ENCODE measurements at places on chromosomes 7 and 10.

DNA sequence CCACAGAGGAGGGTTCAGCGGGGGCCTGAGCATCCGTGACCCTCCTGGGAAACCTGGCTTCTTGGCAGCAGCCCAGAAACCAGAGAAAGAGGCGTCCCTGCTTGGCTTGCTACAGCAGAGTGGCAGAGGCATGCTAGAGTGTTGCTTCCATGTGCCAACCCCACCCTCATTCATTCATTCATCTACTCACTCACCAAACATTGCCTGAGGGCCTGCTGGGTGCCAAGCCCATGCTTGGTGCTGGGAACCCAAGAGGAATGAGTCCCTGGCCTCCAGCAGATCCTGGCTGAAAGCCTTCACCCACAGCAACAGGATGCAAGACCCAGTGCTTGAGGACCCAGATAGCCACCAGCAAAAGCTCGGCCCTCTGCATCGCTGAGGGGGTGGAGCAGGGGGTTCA lies 129.0 kb downstream of the CDH23 start:
- DNase-seq: no peak

DNA sequence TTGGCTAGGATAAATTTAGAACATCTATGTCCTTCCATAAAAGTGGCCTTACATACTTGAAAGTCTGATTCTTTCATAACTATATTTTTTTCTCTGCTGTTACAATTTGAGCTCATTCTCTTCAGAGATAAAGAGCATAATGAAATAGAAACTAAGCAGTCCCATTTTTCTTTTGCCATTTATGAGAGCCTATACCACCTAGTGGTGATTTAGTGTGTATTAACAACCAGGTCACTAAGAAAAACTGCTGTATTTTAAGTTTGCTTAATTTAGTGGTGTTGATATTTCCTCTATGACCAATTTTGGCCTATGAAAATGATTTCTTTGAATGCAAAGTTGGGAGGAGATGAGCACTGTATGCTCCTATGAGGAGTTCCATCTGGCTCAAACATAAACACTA lies 88.7 kb upstream of the ZWINT start:
- DNase-seq: no peak

- no peak for DNase-seq
These were observed 30.3 kb downstream of the TRDMT1 start for GRCh38 chr10:17171141-17171641.

GRCh38 chr7:56686276-56686859 lies 445.9 kb downstream of the ZNF479 start:
- DNase-seq: no peak

DNA sequence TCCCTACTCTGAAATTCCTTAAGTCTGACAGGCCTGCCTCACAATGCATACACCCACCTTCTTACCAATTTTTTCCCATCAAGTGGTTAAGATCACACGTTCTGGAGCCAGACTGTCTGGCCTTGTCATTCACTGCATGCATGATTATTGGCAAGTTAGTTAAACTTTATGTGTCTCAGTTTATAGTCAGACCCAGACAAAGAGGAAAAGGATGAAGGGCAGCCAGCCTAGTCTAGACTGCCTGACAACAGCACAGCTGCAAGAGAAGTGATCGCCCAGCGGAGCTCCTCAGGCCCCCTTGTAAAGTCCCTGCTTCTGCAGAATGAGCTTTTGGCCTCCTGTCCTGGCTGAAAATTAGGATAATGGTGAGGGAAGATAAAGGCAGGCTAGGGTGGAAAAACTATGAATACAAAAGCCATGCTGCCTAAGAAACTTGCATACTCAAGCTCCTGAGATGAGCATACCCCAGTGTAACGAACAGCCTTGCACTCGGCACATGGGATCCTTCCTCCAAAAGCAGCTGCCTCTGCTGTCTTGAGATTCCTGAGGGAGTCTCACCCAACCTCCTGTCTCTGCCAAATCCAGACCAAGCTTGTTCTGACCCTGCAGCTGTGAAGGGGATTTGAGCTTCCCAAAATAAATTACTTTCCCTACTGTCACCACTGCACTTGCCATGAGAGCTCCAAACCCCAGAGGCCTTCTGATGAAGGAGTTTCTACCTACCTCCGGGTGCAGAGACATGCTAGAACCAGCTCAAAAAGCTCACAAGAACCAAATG lies 26.7 kb upstream of the MRLN start:
- no peak for DNase-seq

GRCh38 chr7:2978408-2978807 lies 65.3 kb downstream of the CARD11 start:
- DNase-seq: no peak

- DNase-seq: no peak
These were observed 22.5 kb downstream of the LRRN3 start for GRCh38 chr7:111113263-111114017.

DNA sequence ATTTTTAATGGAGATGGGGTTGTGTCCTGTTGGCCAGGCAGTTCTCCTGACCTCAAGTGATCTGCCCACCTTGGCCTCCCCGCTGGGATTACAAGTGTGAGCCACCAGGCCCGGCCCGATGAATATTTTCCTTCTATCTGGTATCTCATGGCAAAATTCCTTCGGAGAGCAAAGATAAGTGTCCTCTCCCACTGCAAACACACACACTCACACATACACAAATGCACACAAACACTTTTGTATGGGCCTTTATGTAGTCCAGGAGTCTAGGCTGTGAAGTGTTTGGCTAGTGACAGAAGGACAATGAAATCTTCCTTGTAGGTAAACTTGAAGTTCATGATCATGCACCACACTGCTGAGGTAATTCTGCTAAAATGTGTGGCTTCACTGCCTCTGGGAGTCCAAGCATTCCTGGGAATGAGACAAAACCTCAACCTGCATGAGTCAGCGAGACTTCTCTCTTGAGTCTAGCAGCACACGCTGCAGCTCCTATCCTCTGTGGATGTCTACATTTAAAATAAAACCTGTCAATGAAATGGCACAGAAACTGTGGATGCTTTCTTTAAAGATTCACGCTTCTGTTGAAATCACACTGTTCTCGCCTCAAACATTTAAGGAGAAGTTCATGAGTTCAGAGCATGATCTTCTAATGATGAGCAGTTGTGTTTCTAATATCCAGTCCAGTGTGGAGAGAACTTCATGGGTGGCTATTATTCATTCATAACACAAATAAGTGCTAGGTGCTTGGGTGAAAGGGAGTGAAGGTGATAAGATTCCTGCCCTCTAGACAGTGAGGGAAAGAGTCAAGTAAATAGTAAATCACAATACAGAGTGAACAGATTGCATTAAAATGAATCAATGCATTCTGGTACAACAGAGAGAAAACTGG lies 96.5 kb downstream of the NRP1 start:
- DNase-seq: no peak

- no peak for DNase-seq
These were observed 11.8 kb upstream of the TIAL1 start for GRCh38 chr10:119608316-119609155.

DNA sequence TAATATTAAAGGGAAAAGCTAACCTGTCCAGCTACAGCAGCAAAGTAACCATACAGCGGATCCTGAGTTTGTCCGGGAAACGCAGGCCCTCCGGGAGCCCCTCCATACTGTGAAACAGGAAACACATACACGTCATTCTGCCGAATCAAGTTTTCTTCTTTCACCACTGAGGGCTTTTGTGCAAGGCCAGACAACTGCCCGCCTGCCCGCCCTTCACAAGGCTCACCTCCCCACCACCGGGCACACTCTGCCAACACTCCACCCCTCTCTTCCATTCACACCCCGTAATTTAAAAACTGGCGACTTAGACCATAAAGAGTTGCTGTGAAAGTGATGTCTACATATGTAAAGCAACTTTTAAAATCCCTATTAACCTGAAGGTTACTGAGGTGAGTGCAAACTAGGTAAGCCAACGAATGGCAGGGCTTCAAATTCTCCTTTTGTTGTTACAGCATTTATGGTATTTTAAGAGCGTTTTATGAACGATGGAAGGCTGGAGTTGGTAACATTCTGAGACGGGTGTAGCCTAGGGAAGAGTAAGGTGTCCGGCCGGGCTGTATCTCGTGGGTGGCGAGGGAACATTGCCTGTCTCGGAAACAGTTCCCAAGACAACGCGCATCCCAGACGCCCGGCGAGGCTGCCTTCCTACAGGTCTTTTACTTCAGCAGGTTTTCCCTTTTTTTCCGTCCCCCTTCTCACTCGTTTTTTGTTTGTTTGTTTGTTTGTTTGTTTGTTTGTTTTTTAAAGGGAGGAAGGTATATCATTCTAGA lies 817 bp downstream of the SRI start:
- peak; percentile 46 for DNase-seq

- no peak for DNase-seq
These were observed 942.2 kb downstream of the REEP3 start for GRCh38 chr10:64463406-64463805.

GRCh38 chr10:97827702-97828291 lies 21.8 kb upstream of the GOLGA7B start:
- DNase-seq: no peak

DNA sequence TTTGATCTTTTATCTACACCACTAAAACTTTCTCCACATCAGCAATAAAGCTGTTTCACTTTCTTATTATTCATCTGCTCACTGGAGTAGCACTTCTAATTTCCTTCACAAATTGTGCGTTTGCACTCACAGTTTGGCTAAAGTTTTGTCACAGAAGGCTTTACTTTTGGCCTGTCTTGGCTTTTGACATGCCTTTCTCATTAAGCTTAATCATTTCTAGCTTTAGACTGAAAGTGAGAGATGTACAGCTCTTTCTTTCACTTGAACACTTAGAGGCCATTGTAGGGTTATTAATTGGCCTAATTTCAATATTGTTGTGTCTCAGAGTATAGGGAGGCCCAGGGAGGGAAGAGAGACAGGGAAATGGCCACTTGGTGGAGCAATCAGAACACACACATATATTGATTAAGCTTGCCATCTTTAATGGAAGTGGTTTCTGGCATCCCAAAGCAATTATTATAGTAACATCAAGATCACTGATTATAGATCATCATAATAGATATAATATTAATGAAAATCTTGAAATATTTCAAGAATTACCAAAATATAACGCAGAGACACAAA lies 512.5 kb downstream of the ETV1 start:
- no peak for DNase-seq

- DNase-seq: no peak
These were observed 6.5 kb downstream of the TMEM176B start for GRCh38 chr7:150793569-150794238.

DNA sequence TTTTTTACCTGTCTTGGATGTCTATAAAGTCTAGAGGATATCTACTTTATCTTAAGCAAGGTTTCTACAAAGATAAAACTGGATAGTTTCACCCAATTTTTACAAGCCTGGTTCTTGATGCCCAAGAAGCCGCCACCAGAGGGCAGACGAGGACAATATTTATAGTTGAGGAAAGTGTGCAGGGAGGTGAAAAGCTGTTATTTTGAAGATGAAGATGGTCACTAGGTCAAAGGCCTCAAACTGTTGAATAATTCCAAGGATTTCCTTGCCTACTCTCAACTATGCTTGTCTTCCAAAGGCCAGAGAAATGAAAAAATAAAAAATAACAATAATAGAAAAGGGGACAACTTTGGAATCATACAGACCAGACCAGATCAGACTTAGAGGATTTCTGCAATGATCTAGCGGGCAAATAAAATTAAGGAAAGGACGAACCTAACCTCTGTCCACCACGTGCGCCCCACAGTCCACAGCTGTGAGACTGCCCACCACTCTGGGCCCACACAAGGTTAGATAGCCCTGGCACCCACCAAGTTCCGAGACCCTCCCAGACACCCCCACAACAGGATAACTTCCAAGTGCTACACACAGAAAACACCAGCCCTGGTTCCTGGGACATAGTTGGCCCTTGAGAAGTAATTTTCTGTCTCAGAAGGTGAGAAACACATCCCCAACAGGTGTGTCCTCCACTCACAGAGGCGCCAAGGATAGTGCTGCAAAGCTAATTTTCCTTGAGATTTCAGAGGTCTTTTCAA lies 2.8 kb downstream of the PKD1L1 start:
- DNase-seq: peak; percentile 43

DNA sequence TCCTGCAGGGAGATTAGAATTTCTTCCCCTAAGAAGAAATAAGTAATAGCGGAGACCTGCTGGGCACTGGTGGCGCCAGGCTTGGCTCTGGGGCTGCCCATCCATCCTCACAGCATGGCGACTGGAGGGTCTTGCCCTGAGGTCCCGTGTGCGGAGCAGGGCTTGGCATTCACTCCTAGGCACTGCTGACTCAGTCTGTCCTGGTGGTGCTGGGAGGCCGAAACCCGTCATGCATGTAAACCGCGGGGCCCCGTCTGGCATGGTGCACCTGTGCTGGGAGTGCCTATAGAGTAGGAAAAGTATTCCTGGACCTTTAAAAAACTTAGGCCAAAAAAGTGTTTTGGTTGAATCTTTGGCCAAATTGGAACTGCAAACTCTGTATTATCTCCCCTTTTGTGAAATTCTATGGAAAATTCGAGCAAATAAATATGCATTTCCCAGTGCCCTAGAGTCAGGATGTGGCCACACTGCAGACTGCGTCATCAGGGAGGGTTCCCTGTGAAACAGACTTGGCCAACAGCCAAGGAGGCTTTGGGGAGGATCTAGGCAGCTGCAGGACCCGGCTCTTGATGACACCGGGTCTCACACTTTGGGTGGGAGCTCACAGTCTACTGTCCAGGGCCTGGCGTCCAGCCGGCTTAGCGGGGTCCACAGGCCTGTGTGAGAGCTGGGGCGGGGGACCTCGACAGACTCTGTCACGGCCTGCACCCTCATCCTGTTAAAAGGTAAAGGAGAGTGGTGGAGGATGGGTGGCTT lies 122.3 kb downstream of the VIPR2 start:
- DNase-seq: no peak

- DNase-seq: no peak
These were observed 155.0 kb downstream of the RTKN2 start for GRCh38 chr10:62113680-62114079.

DNA sequence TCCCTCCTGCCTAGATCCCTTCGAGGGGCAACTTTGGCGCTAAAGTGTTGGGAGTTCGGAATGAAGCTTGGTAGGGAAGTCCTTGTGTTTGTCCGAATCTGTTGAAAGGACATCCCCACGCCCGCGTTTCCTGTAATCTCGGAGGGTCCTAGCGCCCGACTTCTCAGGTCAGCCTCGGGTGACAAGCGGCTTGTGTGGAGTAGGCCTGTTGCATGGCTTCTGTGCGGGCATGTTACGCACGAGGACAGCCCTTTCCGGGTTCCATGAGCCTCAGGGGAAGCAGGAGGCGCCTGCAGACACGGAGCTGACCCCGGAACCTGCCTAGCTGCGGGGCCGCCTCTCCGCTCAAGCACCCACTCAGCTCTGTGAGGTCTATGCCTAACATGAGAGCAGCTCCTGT lies 28.4 kb upstream of the AP5Z1 start:
- DNase-seq: no peak

- no peak for DNase-seq
These were observed 37.8 kb downstream of the ST8SIA6 start for GRCh38 chr10:17416442-17417211.

DNA sequence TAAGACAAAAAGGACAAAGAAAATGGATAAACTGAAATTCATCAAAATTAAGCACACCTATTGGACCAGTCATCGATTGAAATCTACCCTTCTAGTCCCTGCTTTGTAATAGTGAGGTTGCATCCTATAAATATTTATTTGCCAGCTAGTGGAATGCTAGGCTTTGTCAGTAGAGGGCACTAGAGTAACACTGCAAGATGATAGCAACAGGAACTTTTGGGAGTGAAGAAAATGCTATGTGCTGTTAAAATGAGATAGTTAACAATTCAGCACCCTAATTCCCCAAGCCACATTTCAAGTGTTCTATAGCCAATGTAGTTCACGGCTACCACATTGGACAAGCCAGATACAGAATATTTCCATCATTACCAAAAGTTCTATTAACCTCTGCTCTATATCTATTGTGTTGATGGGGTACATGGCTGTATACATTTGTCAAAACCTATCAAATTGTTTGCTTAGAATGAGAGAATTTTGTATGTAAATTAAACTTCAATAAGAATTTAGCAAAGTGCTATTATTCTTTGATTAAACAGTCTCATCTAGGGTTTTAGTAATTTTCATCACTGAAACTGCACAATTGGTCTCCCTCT lies 69.8 kb downstream of the LSMEM1 start:
- no peak for DNase-seq
